HCEC 1CT (cell line): ENCODE measurements at places on chromosomes 1 and 21.
A peak's percentile ranks its signal among the peaks of the same experiment; 100 is the strongest.

GRCh38 chr1:56666112-56666608 lies 21.0 kb downstream of the PRKAA2 start:
- DNase-seq, result no peak

DNA sequence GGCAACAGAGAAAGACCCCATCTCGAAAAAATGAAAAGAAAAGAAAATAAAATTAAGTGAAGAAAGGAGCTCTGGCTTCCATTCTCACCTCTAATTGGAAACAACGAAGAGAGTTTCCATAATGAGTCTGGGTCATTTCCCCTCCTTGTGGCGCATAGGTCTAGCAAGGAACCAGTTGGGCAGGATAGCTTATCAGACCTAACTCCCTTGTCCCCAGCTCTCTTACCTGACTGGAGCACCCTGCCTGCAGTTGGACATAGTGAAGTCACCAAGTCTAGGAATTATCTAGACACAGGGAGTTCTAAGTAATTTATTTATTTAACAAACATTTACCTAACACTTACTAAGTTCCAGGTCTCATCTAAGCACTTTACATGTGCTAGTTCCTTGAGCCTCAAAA lies 63.0 kb upstream of the RAB4A start:
- DNase-seq, result no peak

DNA sequence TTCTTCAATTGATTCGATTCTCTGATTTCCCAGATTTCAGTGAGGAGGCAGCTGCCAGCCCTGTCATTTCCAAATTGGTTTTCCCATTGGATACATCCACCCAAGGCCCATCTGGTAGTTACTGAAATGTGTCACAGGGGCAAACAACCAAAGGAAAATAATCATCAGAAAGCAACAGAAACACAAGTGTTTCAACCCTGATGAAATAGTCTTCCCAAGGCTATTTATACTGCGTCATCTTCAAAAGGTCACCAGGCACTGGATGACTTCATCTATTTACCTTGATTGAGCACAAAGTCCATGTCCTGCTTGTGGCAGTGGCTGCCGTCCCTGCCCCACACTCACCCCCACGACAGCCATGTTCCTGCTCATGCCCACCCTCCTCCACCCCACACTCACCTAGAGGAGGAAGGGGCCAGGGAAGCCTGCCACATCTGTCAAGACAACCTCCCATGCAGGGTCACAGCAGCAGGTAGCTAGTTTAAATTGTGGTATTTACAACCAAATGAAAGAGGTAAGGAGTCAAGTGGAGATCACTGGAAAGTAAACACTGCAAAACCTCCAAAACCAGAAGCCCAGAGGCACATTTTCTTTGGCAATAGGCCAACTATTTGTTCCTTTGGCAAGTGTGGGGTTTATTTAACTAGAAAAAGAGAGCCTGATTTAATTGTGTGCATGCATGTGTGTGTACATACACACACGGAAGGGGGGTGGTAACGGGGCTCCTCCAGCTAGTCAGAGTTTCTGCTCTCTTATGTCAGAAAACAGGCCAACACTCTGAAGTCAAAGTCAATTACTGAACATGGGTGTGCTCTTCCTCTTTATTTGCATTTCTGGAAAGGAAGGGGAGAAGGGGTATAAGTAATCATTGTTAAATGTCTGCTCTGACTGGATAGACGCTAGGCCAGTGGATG lies 49.5 kb upstream of the RAB4A start:
- DNase-seq, result no peak

GRCh38 chr1:17696417-17697301 lies 58.5 kb upstream of the ACTL8 start:
- DNase-seq, result peak; percentile 49
